ENCODE measurements at places on chromosomes 7 and 10.

GRCh38 chr10:86124734-86125133, 241.9 kb downstream of the GRID1 start:
- DNase-seq: no peak

- DNase-seq: no peak
Measured at GRCh38 chr7:118918556-118918955, 694.1 kb downstream of the ANKRD7 start.

DNA sequence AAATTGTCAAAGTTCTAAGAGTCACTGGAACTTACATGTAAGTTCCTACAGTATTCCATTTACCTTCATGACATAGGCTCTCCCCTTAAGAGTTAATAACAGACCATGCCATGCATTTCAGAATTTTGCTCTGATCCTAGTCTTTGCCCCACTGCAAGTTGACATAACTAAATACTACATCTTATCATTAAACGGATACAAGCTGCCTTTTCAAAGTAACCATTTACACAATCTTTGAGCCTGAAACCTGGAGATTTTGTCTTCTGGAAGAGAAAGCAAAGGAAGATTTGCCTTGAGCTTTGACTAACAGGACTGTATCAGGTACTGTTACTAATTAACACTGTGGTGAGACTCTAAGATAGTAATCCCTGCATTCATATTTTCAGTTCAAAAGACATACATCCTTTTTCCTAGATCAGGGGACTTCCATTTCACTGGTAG, 9.3 kb upstream of the AKR1D1 start:
- DNase-seq: no peak

GRCh38 chr10:112269266-112269665, 13.9 kb upstream of the TECTB start:
- DNase-seq: no peak

DNA sequence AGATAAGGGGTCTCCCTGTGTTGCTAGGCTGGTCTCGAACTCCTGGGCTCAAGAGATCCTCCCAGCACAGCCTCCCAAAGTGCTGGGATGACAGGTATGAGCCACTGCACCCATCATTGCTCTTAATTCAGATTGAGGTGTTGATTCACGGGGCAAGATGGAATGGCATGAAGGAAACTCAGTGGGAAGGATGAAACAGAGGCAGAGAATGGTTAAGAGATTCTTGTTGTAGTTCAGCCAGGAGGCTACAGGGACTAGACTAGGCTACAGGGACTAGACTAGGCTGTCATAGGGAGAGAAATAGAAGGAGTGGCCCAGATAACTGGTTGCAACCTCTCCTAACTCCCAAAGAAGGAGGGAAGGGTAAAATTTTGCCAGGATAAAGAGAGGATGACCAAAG, 48.0 kb downstream of the THNSL1 start:
- DNase-seq: no peak

DNA sequence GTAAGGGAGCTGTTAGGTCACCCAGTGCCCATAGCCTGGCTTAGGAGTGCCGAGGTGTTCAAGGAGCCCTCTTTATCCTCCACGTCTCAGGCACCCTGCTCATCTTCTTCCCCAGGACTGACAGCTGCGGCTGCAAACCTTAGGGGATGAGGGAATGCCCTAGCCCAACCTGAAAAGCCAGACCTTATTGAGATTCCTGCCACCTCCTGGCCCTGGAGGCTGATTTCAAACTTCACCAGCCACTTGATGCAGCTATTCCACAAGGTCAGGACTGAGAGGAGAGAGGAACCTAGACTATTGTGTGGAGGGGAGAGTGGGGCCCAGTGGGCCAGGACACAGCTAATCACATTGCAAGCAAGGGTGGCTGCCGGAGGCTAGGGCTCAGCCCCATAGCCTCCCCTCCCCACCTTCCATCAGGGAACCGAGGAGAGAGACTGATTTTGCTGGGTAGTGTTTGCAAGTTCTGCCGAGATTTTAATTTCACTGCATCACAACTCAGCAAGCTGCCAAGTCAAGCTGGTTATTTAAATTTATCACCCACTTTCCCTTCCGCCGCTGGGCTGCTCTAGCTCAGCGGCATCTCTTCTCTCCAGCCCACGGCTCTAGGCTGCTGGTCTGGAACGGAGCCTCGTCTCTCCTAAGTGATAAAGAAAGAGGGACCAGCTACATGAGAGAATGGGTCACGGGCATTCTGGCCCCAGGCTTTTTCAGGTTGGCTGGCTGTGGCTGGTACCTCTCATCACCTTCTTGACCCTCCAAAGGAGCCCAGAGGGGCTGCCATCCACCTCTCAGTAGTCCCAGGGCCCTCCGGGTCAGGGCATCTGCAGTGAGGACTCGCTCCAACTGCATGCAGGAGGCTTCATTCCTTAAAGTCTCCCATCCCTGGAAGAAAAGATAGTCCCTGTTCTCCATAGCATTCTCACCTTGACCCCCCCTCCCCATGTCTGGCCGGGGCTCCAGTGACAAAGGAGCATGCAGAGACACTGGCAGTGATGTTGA, 66.7 kb downstream of the PAX2 start:
- DNase-seq: no peak

DNA sequence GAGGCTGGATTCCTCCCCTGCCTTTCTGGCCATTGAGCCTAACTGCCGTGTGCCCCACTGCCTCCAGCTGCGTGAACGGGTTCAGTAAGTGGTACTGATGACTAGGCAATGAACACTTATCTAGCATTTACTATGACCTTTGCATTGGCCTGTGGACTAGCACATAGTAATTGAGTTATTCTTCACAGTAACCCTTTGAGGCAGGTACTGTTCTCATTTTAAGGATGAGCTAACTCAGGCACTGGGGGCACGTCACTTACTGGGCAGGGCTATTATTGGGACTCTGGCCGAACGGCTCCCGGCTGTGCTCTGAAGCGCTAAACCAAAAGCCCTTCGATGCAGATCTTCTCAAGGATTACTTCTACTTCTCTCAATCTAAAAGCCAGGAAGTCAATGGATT, 38.3 kb downstream of the WIPF3 start:
- DNase-seq: no peak

- DNase-seq: no peak
Measured at GRCh38 chr7:111892588-111892987, 313.6 kb downstream of the DOCK4 start.

- DNase-seq: peak; percentile 35
Measured at GRCh38 chr10:77004917-77005564, 632.6 kb downstream of the KCNMA1 start.

DNA sequence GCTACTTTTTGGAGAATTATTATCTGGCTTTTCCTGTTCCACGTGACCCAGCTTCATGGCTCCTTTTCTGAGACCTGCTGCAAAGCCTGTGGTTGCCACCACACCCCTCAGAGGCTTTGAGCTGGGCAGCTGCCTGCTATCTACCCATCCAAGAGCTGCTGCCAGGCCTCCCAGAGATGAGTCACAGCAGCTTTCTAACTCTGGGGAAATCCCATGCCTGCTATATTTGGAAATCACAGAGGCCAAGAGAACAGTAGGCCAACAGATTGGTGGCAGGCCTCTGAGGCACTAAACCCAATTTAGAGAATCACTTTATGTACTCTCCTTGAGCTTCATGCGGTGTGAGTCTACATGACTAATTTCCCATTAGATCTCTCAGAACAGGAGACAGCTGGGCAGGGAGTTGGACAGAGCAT, 35.2 kb downstream of the SGCE start:
- DNase-seq: no peak

DNA sequence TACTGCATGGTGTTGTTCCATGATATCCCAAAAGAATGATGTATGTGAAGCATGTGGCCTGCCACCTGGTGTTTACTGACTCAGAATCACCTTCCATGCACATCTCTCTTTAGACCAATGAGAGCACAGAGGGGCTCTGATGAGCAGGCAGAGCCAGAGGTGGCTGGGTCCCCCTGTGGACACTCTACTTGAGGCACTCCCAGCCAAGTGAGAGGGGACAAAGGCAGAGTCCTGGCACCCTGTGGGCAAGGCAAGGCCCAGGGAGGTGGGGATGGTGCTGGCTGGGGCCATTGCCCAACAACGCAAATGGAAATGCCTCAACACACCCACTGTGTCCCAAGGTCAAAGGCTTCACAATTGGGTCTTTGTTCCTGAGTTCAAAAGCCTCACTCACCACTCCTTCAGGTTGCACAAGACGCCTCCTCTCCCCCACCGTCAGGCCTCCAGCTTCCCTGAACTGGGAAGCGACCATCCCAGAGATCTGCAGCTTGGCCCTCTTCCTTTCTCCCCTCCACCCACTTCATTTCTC, 164.6 kb downstream of the NEURL1 start:
- DNase-seq: no peak

GRCh38 chr10:14399641-14400040, 68.9 kb upstream of the FRMD4A start:
- no peak for DNase-seq

DNA sequence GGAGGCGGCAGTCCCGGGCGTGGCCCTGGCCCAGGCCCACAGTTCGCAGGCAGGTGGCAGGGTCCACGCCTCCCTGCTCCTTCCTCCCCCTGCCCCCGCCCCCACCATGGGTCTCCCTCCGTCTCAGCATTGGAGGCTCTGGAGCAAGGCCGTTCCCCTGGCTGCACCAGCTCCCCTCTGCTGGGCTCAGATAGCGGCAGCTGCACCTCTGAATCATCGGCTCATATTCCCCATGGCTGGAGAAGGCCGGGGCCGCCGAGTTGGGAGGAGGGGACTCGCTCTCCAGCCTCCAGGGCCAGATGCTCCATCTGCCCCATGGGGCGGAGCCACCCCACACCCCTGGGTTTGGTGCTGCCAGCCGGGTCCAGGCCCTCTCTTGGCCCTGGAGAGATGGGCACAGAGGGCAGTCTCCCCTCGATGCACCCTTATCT, 145.0 kb downstream of the ELFN1 start:
- no peak for DNase-seq

GRCh38 chr7:110573862-110574528, 516.9 kb upstream of the LRRN3 start:
- no peak for DNase-seq

DNA sequence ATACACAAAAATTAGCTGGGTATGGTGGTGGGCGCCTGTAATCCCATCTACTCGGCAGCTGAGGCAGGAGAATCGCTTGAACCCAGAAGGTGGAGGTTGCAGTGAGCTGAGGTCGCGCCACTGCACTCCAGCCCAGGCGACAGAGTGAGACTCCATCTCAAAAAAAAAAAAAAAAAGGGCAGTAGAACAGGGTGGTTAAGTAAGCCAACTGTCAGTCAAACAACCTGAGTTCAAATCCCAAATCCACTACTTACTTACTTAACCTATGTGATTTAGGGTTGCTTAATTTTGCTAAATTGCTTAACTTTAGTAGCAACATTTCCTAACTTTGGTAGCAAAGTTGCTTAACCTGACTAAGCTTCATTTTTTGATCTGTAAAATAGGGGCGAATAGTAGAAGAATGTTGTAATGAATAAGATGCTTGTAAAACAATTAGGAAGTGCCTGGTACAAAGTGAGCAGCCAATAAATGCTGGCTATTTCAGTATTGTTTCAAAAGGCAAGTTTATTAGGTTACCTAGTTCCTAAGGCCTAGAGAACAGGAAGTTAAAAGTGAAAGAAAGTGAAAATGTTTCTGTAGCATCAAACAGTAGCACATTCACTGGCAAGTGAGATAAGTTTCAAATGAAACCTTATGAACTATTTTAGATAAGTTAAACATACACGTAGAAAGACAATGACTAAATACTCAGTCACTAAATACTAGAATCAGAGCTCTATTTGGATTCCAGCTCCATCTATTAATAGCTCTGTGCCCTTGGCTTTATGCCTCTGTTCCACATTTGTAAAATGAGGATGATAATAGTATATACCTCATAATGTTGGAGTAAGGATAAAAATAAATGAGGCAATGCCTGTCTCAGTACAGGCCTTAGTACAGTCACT, 64.3 kb downstream of the HOXA1 start:
- DNase-seq: no peak

- no peak for DNase-seq
Measured at GRCh38 chr10:99172128-99172738, 63.4 kb downstream of the HPSE2 start.

DNA sequence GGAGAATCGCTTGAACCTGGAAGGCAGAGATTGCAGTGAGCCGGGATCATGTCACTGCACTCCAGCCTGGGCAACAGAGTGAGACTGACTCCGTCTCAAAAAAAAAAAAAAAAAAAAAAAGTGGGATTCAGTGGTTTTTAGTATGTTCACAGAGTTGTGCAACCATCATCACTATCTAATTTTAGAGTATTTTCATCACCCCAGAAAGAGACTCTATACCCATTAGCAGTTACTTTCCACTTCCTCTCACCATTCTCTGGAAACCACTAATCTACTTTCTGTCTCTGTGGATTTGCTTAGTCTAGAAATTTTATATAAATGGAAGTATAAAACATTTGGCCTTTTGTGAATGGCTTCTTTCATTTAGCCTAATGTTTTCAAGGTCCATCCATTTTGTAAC, 113.4 kb downstream of the ST7 start:
- no peak for DNase-seq

DNA sequence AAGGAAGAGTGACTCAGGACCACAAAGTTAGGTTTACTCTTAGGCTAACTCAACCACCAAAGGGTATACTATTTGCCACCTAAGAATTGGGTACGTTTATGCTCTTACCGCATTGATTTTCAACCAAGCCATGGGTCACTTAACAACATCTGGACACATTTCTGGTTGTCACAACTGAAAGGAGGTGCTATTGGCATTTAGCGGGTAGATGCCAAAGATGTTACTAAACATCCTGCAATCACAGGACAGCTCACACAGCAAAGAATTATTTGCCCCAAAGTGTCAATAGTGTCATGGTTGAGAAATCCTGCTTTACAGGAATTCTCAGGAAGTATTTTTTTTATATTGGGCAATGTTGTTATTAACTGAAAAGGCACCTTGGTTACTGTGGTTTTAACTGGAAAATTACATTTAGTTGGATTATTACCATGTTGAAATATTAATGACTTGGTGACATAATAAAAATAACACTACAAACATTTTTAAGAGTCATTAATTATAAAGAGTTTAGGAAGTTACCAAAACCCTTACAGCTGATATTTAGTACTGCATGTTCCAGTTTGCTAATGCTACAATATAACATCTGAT, 185.0 kb upstream of the TMEM196 start:
- no peak for DNase-seq

DNA sequence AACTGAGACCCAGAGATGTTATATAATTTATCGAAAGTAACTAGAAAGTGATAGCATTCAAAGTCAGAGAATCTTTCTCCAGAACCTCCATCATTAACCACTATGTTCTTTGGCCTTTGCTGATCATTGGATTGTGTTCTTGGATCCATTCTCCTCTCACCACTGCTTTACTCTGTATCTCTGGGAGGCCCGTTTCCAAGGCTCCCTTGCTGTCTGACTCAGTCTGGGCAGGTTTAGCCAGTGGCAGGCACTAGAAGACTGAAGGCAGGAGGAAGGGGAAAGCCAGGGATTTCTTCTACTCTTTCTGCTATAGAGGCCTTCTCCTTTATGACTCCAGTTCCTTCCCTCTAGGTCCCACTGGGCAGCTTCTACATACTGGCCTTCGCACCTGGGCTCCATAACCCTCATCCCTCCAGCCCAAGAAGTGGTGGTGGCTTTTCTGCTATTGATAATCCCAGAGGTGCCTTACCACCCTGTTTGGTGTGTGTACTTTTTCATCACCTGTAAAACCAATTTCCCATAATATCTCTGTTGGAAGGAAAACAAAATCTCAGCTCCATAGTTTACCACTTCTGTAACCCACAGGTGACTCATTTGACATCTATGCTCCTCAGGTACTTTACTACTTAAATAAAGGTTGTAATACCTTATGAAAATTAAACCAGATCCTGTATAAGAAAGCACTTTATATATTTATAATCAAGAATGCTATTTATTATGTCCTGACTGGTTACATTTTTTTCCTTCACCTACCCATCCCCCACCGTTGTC, 36.0 kb downstream of the BCAP29 start:
- DNase-seq: no peak
